Activated CD4-positive, alpha-beta T cell treated with anti-CD3 and anti-CD28 coated beads, Interleukin-2, amount 50 U/mL, for 24 hours (primary cell): ENCODE measurements at places on chromosomes 2 and 18.

GRCh38 chr2:203383038-203383437, 54.8 kb downstream of the ABI2 start:
- no peak for DNase-seq

GRCh38 chr18:68699043-68699442, 15.9 kb downstream of the TMX3 start:
- no peak for DNase-seq

DNA sequence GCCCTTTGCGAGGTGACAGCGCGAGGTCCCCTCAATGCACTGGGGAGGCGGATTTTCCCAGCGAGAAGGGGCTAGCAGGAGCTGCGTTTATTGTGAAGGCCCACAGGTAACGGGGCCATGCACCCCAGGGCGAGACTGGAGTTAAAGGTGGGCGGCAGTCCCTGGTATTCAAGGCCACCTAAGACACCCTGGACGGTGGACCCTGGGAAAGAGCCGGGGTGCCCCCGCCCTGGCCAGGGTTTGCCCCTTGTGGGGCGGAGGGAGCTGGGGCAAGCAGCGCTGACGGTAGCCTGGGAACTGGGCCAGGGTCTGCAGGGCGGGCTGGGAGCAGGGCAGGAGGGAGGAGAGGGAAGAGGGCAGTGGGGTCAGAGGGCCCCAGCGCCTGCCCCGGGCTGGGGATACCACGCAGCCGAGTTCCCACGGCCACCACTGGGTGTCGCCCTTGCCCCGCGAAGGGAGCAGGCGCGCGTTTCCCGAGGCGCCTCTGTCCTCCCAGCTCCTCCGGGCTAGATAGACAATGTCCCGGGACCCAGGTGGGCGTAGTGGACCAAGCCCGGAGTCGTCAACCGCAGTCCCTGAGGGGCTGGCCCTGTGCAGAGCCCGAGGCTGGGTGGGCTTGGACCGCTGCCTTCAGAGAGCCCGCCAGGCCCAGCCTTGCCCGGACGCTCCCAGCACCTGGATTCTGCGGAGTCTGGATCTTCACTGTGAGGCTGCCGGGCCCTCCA, 80.2 kb downstream of the SMAD4 start:
- DNase-seq, result peak; percentile 66

- no peak for DNase-seq
Measured at GRCh38 chr18:28357766-28358401, 181.0 kb upstream of the CDH2 start.

DNA sequence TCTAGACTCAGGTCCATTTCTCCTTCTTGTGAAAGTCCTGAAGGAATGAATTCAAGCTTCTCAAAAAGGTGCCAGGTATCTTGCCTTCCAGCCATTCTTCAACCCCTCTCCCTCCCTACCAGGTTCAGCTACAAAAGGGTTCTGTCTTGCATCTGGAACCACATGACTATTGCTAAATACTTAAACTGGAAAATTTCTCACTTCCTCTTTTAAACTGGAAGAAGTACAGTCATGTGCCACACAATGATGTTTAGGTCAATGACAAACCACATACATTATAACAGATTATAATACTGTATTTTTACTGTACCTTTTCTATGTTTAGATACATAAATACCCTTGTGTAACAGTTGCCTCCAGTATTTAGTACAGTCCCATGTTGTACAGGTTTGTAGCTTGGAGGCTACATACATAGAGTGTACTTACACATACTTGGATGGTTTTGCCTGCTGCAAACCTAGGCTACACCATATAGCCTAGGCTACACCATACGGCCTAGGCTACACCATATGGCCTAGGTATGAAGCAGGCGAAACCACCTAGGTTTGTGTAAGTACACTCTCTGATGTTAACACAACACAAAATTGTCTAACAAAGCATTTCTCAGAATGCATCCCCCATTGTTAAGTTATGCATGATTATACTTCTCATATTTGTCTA, 142.0 kb upstream of the DNMT3A start:
- DNase-seq, result no peak

DNA sequence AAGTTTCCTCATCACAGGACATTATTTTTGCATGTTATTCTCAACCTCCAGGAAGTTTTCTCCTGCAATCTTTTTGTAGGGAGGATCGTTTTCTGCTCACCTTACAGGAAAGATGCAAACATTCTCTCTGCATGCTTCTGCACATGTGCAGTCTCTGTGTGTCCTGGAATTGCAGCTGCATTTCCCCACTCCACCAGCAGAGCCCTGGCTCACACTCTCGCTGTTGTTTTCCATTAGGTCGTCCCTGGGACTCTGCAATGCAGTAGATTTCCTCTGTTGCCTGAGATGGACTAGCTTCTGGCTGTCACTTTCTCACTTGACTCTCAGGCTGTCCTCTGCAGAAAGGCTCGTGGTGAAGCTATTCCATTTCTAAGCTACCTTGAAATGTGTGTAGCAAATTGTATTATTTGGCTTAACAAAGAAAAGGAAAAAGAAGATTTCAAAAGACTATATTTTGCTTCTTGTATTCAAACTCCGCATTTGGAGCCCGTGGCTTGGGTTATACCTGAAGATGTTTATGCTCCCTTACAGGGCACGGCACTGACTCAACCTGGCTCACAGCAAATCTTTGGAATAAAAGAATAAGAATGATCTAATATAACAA, 346.7 kb downstream of the RAD51AP2 start:
- no peak for DNase-seq

DNA sequence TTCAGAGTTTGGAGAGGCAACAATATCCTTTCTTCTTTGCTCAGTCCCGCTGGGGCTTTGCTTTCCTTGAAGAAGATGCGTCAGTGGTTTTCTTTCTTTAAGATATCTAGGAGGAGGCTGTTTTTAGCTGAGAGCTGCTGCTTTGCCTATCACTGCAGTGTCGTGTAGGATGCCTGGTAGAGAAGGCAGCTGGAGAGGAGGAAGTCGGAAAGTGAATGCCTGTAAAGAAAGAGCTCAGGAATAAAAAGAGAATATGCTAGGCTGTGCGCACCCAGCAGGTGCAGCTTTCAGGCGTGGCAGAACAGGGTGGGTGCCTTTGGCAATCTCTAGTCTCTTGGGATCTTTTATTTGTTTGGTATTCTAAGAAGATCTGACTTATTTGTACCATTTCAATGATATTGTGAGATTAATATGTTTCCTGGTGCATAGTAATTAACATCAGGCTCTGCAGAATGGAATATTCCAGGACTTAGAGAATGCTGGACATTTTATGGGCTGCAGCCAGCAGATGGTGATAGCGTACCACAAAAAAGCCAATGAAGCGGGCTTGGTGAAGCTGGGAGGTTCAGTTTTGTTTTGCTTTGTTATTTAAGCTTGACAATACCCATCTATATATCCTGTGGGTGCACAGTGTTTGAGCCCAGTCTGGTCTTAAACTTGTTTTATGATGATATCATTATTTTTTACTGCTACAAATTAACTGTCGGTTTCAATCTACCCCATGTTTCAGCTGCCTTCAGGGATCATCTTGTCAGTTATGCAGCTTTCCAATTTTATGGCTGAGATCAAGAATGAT, 34.9 kb downstream of the CAVIN2 start:
- DNase-seq, result peak; percentile 13

- DNase-seq, result no peak
Measured at GRCh38 chr2:60260639-60261296, 292.7 kb downstream of the BCL11A start.

- no peak for DNase-seq
Measured at GRCh38 chr18:53753601-53754000, 470.9 kb downstream of the MBD2 start.

DNA sequence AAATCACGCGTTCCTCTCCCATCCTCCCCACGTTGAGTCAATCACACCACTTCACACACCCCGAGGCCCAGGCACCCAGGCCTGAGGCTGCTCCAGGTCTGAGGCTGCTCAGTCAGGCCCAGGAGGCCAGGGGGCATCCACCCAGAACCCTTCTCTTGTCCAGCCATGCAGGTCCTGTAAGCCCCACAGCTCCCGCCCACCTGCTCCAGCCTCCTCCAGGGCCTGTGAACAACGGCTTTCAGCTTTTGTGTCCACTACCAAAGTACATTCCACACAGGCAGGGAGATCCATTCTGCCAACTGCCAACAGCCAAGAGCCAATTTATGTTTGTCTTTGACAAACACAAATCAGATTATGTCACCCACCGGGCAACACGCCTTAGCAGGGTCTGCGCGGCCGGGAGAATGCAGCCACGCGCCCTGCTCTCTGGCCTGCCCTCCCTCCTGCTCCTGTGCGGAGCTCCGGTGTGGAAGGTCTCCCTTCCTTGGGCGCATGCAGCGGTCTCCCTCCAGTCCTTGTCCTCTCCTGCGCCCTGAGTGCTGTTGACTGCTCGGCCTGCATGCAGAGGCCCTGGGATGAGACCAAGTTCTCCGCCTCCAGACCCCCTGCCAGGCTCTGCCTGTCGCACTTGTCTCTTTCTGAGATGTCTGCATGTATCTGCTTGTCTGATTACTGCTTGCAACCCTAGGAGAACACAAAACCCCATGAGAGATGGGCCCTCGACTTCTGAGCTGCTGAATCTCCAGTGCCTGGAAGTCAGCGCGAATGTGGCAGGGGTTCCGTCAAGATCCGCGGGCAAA, 146.6 kb downstream of the ZNF516 start:
- no peak for DNase-seq

DNA sequence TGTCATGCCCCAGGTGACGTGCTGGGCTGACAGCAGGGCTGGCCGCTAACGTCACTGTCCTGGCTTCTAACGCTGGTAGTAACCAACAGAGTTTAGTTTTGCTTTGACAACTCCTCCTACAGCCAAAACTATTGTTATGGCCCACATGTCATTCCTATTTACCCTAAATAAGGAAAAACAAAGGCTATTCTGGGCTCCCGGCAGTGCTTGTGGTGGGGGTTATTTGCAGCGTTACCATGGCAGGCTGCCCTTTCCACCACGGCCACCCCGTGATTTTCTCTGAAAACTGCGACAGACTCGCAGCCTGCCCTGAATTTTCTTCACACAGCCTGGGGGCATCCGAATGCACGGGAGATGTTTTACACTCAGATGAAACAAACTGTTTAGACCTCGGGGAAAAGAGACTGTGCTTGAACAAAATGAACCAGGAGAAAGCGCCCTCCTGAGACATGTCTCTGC, 115.2 kb downstream of the FAM210A start:
- DNase-seq, result no peak

DNA sequence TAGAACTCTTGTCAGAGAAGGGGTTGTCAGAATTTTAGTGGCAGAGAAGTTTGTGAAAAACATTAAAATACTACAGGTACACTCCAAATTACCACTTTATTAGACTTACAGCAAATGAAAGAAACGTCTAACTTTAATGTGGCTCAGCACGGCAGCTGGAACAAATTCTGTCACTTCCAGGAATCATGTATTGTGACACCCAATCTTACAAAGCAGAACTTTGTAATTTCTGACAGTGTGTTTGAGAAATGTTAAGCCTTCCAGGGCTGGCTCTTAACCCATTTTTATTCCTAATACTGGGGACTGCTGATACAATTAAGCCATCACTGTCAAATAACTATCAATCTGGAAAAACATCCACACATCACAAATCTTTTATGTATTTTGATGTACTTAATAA, 216.4 kb downstream of the ZNF385B start:
- DNase-seq, result no peak

GRCh38 chr2:285531-285930, 2.4 kb downstream of the ALKAL2 start:
- DNase-seq, result no peak

- no peak for DNase-seq
Measured at GRCh38 chr18:374721-375168, 106.9 kb upstream of the THOC1 start.

DNA sequence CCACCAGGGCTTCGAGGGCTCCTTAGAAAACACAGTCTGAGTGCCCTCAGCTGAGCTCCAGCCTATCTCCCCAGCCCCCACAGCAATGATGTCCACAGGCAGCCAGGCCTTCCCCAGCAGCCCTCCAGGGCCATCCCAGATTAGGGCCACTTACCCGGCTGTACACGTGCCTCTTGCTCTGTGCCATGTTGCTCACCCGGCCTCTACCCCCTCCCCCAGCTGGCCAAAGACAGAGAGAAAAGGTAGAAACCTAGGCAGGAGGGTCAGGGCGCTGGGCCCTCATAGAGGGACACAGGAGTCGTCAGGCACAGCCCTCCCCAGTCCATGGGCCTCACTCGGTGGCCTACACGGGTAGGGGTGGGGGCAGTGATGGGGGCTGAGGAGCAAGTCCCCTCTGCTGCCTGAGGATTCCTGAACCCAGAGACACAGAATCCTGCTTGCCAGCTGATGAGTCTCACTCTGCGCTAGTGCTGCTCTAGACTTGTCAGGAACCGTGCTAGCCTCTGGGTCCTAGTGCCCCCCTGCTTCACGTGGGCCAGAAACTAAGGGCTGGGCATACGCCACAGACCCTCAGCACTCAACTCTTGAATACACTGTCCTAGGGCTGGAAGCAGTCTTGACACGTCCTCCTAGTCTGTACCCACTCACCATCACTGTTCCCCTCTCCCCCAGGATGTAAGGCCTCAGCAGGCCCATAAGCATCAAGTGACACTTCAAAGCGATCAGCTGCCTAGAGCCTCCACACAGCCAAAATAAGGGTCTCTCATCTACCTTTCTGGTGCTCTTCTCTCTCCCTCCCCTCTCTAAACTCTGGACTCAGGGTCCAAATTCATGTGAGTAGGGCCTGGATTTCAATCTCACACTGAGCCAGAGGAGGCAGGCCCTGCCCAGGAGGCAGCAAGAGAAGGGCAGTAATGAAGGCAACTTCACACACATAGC, at the start of gene DCTN1:
Gene DCTN1, minus strand, starts transcription at position 461 of the 939 bp plus-strand sequence. Its CDS starts 274 bp downstream, at position 187.
- no peak for DNase-seq

- DNase-seq, result no peak
Measured at GRCh38 chr2:118983133-118983532, 41.1 kb downstream of the MARCO start.

GRCh38 chr2:167183931-167184330, 295.7 kb downstream of the XIRP2 start:
- DNase-seq, result no peak

DNA sequence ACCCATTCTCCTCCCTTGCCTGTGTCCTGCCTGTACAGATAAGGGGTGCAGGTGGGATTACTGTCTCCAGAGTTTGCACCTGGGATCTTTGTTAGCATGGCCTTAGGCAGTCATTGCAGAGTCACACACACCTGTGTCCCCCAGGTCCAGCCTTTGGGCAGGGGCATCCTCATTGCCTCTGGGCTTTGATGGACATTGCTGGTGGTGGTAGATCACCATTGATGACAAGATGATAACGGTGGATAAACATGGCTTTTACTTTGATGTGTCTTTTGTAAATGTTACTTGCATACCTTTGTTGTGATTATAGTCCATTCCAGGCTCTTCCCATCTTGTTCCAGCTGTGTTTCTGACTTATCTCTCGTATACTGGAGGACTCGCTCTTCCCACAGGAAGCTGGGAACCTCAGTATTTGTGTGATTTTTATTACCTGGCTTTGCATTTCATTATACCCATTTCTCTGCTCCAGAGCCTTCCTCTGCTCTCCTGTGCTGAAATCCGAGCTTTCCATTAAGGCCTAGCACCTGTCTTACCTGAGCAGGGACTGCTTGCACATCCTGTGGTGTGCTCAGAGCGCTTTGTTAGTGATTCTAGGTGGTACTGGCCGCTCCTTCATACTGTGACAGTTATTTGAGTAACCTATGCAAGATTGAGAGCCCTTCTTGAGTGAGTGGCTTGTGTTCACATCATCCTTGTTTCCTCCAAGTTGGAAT, 79.2 kb downstream of the PTPRM start:
- no peak for DNase-seq

GRCh38 chr18:27544206-27544605, 359.1 kb upstream of the CHST9 start:
- DNase-seq, result no peak
